ENCODE measurements at places on chromosomes 1 and 21.

GRCh38 chr1:210237981-210238380 is 5.4 kb downstream of the SERTAD4 start:
- no peak for DNase-seq

GRCh38 chr1:238487931-238488330 is 597.2 kb upstream of the ZP4 start:
- no peak for DNase-seq

DNA sequence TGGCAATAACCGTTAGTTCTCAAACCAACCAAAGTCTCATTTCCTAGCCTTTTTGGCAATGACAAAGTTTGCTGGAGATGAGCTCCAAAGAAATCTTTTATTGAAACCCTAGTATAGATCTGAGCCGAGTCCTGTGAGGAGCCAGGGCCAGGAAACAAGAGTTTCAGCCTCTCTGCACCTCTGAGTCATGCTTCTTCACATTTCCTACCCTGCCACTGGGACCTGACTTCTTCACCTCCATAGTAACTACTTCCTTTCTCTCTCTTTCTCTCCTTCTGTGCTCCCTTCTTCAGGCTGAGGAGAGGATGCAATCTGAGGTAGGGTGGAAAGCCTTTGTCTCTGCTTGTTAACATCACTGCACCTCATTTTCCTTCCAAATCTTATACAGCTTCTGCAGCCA is 38.7 kb upstream of the IPO9 start:
- DNase-seq = no peak

DNA sequence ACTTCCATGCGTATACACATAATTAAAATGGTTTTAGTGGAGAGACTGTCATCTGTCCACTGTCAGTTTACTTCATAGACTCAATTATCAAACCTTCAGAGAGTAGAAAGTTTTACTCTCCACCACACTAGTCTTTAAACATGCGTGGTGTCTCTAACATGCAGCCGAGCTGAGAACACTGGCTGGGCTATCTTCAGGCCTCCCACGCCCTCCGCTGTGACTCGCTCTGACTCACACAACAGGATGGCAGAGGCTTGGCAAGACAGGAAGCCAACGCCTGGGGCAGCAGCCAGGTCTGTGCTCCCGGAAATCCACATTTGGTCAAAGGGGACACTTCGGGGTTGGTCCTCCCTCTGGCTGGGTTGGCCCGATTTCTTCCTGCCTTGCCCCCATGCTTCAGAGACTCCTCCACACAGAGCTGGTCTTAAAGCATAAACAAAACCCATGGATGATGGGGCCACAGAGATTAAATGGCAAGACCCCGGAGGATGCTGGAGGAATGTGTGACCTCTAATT is 22.7 kb upstream of the IFNGR2 start:
- peak; percentile 90 for DNase-seq

- DNase-seq = no peak
Observed at GRCh38 chr1:19622204-19622603, 21.9 kb upstream of the NBL1 start.

GRCh38 chr1:48887796-48888195 is 111.1 kb upstream of the BEND5 start:
- DNase-seq = no peak

DNA sequence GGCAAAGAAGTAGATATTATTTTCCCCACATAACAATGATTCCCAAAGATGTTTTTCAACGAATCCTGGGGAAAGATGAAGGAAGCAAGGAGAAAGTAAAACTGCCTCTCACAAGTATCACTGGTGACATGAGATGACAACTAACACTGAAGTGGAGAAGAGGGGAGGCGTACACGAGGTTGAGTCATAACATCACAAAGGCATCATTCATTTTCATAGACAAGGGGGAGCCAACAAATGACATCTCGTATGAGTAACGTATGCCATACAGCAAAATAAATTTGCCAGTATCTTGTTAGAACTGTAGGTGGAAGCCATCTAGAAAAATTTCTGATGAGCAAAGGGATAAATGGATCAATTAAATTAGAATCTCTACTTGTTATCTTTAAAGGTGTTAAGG is 56.6 kb downstream of the ATP1B1 start:
- DNase-seq = no peak

- no peak for DNase-seq
Observed at GRCh38 chr1:233883671-233884070, 20.8 kb upstream of the SLC35F3 start.

GRCh38 chr1:12179676-12180075 is 12.9 kb downstream of the TNFRSF1B start:
- DNase-seq = no peak

- DNase-seq = peak; percentile 20
Observed at GRCh38 chr1:94819238-94819944, 766 bp upstream of the SLC44A3 start.

DNA sequence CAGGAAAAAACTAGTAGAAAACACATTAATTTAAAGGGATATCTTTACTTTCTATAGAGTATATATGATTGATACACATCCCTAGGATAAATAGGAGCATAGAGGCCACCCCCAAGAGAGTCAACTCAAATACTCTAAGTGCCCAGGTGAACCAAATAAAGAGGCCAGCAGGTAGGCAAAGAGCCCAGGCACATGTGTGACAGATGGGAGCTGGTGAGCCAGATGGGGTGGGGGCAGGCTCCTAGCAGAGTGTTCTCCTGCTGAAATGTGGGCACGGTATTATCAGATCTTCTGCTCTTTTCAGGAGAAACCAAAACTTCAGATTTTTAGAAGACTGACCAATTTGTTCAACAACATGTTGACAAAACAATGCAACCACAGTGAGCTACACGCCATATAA is 333.4 kb upstream of the PKN2 start:
- no peak for DNase-seq

DNA sequence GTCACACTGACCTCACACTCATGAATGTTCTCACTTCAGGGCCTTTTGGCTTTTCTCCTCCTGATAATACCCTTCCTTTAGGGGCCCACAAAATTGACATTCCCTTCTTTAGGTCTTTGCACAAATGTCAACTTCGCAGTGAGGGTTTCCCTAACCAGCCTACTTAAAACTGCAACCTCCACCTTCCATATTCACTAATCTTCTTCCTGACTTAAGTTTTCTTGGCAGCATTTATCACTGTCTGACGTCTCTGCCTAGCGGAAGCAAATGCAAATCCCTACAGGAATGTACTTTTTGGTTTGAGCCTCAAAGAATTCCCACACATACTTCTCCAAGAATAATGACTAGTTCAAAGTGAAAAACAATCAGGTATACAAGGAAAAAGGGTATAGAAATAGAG is 32.8 kb downstream of the INTS7 start:
- no peak for DNase-seq

- no peak for DNase-seq
Observed at GRCh38 chr1:61397935-61398334, 315.6 kb downstream of the NFIA start.

- no peak for DNase-seq
Observed at GRCh38 chr21:43783098-43783700, 6.2 kb upstream of the RRP1 start.

GRCh38 chr1:183548116-183548515 is 42.1 kb downstream of the NCF2 start:
- no peak for DNase-seq

DNA sequence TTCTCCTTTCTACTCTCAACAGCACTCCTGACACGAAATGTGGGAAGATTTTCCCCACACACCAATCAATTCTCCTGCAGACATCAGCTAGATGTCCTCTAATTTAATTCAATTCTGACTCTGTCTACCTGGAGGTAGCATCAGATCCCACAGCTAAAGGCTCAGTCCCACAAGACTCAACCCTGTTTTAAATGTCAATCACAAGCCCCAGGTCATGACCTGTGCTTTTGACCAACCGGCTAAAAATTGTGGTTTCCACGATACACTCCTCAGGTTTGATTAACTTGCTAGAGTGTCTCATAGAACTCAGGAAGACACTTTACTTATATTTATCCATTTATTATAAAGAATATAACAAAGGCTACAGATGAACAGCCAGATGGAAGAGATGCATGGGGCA is 27.4 kb downstream of the IL23R start:
- DNase-seq = no peak

GRCh38 chr1:40476924-40477677 is at the start of gene ZFP69:
TSS of gene ZFP69 (plus strand) at chr1:40477290. CDS start at chr1:40479362, 2,072 bp downstream.
- DNase-seq = peak; percentile 76

- DNase-seq = no peak
Observed at GRCh38 chr1:47241114-47242113, 9.4 kb upstream of the TAL1 start.

- no peak for DNase-seq
Observed at GRCh38 chr1:216705676-216706075, 17.6 kb downstream of the ESRRG start.

DNA sequence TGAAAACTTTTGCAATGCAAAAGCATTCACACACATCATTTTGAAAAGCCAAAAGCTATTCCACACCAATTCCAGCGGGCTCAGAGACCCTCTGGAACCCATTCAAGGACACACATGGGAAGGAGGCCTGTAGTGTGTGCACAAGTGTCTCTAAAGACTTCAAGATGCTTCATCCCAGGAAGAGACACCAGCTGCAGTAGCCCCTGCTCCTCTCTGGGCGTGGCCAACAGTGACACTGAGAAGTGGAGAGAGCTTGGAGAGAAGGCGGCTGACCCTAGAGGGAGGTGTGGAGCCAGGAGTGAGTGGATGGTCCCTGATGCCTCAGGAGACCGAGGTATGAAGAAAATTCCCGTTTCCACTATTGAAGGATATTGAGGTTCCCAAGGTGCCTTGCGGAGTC is 14.9 kb upstream of the TNNI1 start:
- no peak for DNase-seq

DNA sequence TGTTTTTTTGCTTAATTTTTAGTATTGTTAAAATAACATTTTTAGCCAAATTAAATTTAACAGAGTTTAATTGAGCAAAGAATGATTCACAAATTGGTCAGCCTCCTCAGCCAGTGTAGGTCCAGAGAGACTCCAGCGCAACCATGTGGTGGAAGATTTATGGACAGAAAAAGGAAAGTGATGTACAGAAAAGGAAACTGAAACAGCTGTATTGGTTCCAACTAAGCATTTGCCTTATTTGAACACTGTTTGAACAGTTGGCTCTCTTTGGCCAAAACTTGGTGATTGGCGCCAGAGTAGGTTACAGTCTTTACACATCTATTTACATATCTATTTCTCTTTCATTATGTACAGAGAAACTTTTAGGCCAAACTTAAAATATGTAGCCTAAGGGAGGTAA is 19.4 kb downstream of the RPS6KC1 start:
- no peak for DNase-seq

DNA sequence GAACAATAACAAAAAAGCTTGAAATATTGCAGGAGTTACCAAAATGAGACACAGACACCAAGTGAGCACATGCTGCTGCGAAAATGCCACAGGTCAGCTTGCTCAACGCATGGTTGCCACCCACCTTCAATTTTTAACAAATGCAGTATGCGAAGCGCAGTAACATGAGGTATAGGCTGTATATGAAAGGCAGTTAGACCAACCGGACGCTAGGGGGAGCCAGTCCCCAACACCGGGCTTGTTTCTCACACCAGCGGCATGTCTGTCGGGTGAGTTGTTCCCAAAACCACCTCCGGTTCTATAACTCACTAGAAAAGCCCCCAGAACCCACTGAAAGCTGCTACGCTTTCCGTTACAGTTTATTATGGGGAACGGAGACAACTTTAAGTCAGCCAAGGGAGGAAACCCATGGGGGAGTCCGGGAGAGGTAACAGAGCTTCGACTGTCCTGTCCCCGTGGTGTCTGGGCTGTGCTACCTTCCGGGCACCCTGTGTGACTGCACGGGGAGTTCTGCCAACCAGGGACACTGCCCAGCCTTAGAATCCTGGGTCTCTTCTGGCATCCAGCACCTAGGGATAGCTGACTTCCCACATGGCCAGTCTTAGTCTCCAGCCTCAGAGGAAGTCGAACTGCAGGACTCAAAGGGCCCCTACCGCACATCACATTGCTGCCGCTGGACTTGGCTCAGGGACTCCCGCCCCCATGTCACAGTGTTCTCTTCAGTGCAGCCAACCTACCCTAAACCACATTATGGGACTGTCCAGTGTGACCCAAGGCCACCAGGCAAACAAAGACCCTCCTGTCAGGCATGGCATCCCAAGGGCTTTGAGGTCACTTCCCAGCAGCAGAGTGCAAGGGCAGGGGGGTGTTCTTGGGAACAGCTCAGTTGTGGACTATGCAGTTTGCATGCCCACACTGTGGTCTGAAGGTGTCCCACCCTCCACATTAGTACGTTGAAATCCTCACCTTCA is 14.0 kb downstream of the RNF187 start:
- peak; percentile 88 for DNase-seq

GRCh38 chr1:54582566-54583306 is 34.7 kb downstream of the ACOT11 start:
- no peak for DNase-seq

DNA sequence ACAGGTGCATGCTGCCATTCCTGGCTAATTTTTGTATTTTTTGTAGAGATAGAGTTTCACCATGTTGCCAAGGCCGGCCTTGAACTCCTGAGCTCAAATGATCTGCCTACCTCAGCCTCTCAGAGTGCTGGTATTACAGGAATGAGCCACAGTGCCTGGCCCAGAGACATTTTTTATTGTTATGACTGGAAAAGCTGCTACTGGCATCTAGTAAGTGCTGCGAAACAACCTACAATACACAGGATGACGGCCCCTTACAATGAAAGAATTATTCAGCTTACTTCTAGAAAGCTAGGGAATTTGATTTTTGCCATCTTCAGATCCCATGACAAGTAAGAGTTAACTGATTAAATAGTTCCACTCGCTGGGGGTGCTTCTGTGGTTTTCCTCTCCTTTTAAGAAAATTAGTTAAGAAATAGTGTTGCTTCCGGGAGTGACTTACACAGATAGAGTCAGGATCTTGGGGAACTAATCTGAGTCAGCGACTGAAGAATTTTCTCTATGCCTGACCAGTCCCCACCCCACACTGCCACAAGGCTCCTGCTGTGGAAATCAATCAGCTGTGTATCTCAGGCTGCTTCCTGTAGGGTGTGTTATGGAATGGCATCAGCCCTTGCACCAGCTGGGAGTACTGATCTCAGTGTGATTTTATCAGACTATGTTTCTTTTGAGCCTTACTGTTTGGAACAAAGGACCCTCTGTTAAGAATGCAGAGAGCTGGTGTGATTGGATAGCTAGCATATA is 93.0 kb upstream of the BMP8A start:
- DNase-seq = peak; percentile 71

DNA sequence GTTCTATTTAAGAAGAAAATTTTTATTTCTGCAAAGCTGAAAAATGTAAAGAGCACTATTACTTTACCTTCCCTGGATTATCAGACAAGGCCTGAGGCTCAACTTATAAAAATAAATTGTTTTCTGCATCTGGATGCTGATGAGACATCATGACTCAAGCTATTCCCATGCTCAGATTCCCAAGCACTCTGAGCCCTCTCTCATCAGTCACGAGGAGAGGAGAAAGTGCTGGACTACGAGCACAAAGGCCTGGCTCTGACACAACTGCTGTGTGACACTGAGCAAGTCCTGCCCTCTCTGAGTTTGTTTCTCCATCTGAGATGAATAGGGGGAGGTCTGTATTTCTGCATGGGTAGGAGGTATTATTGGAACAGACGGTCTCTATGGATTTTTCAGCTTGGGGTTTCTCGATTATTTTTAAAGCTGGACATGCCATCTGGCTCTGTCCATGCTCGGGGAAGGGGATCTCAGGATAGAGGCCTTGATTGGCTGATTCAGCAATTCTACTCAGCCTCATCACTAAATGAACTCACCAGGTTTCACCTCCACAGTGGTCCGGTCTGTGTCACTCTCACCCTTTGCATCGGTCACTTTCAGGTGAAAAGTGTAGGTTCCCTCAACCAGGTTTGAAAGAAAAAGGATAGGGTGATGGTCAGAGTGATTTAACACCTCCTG is 107.7 kb downstream of the KIAA0319L start:
- DNase-seq = no peak
